Mesothelial cell of epicardium (in vitro differentiated cells): ENCODE measurements at places on chromosomes 16 and 17.

DNA sequence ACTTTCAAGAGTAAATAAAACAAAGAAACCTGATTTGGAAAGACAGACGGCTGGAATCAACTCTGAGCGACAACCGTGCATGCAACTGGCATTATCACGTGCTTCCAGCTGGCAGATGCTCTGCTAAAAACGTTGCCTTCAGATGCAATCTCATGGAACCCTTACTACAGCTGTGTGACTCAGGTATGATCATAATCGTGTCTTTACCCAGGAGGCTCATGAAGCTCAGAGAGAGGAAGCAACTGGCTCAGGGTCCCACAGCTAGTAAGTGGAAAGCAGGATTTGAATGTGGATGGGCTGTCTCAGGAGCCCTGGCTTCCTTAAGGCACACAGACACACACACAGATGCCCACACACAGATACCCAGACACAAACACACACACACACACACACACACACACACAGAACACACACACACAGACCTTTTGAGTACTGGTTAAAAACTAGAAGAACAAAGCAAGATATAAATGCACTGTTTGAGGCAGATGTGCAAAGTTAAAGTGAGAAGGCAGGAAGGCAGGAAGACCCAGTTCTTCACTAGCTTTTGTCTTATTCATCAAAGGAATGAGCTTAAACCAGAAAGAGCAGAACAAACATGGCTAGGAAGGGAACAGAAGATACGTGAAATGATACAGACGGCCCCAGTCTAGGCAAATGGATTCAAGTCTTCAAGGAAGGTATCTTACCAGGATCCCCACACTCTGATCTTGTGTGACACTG is 275.2 kb downstream of the MAF start:
- no peak for DNase-seq

DNA sequence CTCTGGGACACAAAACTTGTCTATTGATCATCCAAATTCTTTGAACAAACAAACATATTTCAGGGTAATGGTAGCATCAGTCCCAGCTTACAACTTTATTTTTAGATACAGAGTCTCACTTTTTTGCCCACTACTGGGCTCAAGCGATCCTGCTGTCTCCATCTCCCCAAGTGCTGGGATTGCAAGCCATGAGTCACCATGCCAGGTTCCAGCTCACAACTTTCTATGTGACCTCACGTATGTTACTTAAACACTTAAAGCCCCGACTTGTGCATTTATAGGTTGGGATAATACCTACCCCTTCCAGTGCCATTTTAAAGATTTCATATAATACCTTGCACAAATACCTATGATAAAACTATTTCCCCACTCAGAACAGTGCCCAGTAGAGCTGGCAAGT is 42.0 kb upstream of the KSR1 start:
- no peak for DNase-seq

DNA sequence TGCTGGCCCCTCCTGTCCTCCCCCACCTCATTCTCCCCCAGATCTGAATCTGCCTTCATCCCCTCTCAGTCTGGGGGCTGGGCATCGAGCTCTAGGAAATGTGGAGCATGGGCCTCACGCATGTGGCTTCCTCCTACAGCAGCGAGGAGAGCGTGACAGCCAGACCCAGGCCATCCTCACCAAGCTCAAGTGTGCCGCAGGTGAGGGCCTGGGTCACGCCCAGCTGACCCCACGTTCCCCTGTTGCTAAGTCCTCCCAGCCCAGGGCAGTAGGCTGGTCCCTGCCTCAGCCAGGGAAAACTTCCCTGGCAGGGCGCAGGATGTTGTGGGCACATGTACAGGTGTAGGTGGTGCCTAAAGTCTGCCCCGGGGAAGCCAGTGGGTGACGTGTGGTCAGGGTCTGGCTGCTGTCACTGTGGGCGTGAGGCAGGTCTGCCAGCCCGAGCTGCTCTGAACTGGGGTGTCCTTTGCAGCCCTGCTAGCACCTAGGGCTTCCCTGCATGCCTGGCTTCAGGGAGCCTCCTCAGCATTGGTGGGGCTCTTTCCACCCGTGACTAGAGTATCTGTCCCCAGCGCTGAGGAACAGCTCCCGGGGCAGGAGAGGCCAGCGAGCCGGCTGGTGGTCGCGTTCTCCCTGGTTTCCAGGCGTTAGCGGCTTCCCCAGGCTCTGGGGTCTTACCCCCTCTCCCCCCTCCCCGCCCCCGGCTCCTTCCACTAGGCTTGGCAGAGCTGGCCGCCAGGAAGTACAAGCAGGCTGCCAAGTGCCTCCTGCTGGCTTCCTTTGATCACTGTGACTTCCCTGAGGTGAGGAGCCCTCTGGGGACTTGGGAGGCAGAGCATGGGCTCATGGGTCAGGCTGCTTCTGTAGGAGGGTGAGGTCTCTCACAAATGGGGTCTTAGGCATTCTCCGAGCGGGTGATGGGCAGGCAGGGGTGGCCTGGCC is 3.6 kb downstream of the GPS1 start:
- no peak for DNase-seq

- DNase-seq = no peak
Measured at GRCh38 chr17:47806026-47806912, 15.3 kb downstream of the OSBPL7 start.

DNA sequence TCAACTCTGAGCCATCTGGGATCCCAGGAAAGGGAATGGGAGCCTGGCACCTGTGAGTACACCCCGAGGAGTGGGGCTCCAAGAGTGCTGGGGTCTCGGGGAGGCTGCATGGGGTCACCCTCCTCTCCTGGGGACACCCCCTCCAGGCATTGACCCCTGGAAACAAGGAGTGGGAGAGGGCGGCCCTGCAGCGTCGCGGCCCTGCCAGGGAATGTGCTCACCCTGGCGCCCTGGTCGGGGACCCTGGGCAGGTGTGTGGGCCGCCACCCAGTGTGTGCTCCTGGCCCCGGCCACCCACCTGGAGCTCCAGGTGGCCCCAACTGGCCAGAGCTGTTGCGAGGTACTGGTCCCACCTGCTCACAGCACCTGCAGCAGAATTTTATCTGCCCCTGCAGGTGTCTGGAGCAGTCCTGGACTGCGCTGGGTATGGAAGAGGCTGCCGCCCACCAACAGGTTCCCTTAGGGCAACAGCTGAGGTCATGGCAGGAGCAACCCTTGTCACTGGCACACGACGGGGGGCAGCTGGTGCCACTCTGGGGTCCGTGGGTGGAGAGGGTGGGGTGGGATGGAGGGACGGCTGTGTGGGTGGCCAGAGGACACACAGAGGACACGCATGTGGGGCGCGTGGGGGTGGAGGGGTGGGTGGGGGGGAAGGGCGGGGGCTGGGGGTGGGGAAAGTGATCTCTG is 5.4 kb upstream of the PABPN1L start:
- no peak for DNase-seq

- peak; percentile 85 for DNase-seq
Measured at GRCh38 chr17:42548070-42548837, 4.5 kb upstream of the HSD17B1 start.

DNA sequence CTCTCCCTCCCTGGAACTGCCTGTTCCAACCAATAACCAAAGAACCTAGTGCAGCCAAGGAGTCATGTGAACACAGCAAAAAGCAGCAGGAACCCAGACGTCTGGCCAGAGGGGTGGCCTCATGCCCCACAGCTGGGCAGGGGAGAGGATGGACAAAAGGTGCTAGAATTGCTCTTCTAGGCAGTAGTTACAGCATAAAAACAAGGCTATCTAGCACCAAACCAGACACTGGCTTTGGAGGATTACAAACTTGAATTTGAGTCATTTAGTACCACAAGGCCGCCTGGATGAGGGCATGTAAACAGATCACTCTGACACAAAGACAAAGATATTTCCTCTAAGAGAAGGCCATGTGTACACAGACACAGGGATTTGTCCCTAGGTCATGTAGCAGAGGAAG is 423.3 kb upstream of the MAF start:
- DNase-seq = no peak

DNA sequence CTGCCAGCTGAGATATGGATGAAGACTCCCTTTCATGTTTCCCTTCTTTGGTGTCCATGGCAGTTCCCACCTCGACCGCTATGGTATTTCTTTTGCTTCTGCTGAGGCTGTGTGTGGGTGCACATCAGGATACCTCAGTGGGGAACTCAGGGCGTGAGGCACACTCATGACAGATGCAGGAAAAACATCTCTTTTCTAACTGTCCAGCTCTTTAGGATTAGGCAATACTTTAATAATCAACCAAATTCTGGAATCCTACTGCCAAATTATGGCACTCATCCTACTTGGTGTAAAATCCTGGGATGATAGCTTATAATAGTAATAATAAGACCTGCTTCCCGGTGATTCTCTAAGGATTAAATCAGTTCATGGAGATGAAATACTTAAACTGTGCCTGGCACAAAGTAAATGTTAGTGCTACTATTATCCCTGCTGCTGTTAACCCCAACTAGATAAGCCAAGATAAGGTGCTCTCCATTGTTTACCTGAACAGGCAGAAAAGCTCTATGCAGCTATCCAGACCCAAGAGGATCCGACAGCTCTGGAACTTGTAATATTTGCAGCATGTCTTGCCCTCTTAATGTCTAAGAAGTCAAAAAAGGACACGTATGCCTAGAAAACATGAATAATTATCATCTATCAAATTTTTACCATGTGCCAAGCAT is 543.3 kb downstream of the WWOX start:
- DNase-seq = no peak

- DNase-seq = no peak
Measured at GRCh38 chr16:13919330-13919682, 648 bp upstream of the ERCC4 start.

DNA sequence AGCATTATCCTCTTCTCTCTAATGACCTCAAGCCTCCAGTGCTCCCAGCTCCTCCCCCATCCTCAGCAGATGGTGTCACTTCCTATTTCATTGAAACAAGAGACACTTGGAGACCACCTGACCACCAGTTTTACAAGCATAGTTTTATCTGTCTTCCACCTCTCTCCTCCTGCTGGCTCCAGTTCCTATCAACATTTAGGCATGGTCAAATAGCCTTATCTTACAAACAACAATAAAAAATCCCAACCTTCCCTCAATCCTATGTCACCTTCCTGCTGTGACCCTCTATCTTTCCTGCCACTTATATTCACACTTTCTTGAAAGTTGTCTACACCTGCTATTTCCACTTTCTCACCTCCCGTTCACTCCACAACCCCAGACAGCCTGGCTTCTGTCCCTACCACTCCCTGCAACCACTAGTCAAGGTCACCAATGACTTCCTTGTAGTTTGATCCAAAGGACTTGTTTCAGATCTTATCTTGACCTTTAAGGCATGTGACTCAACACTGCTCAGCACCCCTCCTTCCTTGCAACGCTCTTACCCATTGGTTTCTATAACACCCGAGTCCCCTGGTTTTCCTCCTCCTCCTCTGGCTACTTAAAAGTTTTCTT is 4.3 kb upstream of the NTN1 start:
- no peak for DNase-seq

DNA sequence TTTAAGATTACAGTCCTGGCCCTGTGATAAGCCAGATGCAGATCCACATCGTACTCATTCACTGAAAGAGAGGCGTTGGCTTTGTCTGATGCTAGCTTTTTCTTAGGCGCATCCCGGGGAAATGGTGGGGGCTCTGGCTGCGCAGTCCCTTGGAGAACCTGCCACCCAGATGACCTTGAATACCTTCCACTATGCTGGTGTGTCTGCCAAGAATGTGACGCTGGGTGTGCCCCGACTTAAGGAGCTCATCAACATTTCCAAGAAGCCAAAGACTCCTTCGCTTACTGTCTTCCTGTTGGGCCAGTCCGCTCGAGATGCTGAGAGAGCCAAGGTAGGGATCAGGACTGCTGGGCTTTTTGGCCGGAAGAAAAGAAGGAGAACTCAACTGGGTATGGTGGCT is 24.0 kb downstream of the POLR2A start:
- no peak for DNase-seq

- no peak for DNase-seq
Measured at GRCh38 chr17:18937981-18938691, 13.8 kb upstream of the SLC5A10 start.

DNA sequence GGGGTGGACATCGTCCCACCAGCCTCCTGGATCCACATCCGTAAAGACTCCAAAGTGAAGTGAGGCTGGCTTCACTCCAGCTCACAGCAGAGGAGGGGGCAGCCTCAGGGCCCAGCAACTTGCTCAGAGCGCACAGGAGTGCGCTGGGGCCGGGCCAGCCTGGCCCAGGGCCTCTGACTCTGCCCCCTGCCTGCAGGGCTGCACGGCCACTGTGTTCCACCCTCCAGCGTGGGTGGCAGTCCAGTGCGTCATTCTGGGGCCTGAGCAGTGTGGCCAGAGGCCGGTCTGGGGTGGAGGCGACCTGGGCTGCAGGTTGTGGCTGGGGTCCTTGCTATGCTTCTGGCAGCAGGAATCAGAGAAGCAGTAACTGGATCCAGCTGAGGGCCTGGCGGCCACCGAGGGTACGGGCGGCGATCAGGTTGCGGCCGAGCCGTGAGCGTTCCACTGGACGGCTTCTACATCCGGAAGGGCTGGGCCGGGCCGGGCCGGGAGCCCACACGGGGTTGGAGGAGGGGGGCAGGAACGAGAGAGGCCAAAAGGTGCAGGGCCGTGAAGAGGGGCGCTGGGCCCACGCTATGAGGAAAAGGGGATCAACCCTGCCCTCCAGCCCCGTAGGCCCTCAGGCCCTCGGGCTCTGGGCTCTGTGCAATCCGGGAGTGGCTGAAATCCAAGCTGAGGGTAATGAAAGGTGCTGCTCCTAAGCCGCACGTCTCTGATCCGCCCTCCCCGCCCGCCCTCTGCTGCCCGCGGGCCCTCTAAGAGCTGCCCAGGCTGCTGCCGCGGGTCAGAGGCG is at the start of gene FSCN2:
Gene FSCN2 (plus strand): TSS at position 787 of the 793 bp plus-strand sequence. CDS start 155 bp downstream, outside the sequence.
- DNase-seq = no peak

DNA sequence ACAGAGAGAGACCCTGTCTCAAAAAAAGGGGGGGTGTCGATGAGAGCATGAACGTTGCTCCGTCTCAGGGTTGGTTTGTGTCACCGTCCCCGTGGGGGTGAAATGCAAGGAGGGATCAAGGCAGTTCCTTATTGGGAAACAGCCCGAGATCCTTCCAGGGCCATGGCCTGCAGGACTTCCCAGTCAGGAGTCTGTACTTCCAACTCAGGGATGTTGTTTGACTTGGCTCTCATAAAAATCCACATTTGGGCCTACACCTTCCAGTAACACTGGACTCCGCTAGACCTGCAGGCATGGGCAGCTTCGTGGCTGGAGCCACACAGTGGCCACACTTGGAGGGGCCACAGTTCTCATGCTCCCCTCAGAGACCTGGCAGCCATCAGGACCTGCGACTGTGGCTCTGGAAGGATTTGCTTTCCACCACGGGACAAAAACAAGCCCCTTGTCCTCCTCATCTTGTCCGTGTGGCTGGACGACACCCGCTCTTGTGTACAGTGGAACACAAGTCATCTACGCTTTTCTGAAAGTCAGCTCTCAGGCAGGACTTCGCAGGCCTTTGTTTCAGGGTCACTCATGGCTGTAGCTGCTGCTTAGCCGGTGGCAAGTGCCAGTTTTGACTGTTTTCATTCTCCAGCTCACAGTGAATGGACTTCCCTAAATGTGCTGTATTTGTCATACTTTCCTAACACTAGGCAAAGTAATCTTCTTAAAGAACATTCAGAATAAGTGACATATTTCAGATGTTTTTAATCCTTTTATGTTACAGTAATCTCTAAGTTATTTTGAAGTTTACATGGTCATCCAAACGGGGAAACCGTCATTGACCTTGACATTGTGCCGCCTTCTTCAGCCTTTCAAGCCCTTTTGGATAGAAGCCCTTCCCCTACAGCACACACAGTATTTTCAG is 24.2 kb upstream of the IL17C start:
- DNase-seq = no peak

- DNase-seq = peak; percentile 63
Measured at GRCh38 chr17:7219812-7220592, at the start of the genes ACADVL and DLG4. Gene ACADVL, plus strand, starts transcription at chr17:7219938. Its CDS starts 47 bp downstream, at chr17:7219985. Gene DLG4, minus strand, starts transcription at chr17:7219836.

GRCh38 chr16:22665048-22665797 is 148.7 kb upstream of the HS3ST2 start:
- DNase-seq = no peak

GRCh38 chr17:8502126-8502525 is 66.4 kb downstream of the NDEL1 start:
- DNase-seq = no peak

GRCh38 chr17:6108382-6108781 is 38.2 kb downstream of the WSCD1 start:
- no peak for DNase-seq
